ENCODE measurements at places on chromosomes 11 and 22. TPM values are rescaled to one million over a fixed set of nuclear protein-coding genes. Genes with fewer than 3 reads are reported as not detected.

DNA sequence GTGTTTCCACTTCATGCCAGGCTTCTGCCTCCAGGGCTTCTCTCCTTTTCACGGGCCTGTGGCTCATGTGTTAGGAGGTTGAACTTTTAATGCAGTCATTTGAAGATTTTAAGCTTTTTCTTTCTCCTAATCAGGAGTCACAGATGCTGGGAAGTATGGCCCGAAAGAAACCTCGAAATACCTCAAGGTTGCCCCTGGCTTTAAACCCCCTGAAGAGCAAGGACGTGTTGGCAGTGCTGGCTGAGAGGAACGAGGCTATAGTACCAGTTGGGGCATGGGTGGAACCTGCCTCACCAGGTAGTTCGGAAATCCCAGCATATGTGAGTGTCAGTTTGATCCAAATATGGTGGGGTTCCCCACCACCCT lies 571 bp downstream of the CCDC15 start:
- no peak overlapping the region for H3K27ac ChIP-seq
- no peaks in the 10 kb centered on the region for H3K27me3 ChIP-seq
- H3K36me3 ChIP-seq, result no peaks in the 10 kb centered on the region
- no peak for DNase-seq

- peak overlapping the region; percentile 95 for H3K4me3 ChIP-seq
- peaks cover 2% of the 10 kb centered on the region for H3K27me3 ChIP-seq
- peak overlapping the region; percentile 53 for H3K27ac ChIP-seq
These were observed 1.2 kb downstream of the DRAP1 start for GRCh38 chr11:65920372-65920802.

- H3K4me3 ChIP-seq, result no peak overlapping the region
- peaks cover 2% of the 10 kb centered on the region for H3K27me3 ChIP-seq
- DNase-seq, result no peak
- no peak overlapping the region for H3K27ac ChIP-seq
These were observed 130.8 kb downstream of the CEP164 start for GRCh38 chr11:117458275-117459122.

DNA sequence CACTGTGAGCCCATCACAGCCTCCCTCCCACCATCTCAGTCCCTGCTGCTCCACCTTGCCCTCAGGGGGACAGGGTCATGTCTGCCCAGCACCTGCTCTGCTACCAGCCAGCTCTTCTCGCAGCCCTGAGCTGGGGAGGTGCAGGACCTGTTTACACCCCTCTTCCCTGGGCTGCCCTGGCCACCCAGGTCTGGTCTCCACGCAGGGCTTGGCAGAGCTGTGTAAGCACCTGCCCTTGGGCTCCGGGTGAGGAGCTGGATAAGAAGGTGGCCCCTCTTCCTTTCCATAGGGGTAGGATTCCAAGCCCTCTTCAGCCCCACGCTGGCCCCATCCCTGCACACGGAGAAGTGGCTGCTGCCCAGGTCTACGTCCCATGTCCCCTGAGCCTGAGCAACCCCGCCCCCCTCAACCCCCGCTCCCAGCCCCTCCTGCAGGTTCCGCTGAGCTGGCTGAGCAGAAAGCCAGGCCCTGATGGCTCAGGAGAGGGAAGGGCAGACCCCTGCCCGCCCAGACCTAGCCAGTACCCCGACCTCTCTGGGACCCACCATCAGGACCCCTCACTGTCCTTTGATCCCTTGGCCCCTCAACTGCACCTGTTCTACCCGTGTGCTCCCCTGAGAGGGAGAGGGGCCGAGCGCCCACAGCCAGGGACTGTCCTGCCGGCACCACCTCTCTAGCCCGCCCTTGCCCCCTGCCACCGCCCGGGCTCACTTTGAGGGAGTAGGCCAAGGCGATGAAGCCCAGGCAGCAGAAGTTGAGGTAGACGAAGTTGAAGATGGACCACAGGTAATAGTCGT lies 3.2 kb downstream of the IFITM10 start:
- H3K4me1 ChIP-seq, result peaks cover 27% of the 10 kb centered on the region
- peaks cover 8% of the 10 kb centered on the region for H3K27me3 ChIP-seq
- H3K4me3 ChIP-seq, result peak overlapping the region; percentile 38
- H3K27ac ChIP-seq, result no peak overlapping the region
- no peak for DNase-seq

GRCh38 chr11:69286374-69287371 lies 7.3 kb upstream of the MYEOV start:
- no peaks in the 10 kb centered on the region for H3K36me3 ChIP-seq
- peaks cover 11% of the 10 kb centered on the region for H3K27me3 ChIP-seq
- H3K27ac ChIP-seq, result no peak overlapping the region
- no peaks in the 10 kb centered on the region for H3K4me1 ChIP-seq

DNA sequence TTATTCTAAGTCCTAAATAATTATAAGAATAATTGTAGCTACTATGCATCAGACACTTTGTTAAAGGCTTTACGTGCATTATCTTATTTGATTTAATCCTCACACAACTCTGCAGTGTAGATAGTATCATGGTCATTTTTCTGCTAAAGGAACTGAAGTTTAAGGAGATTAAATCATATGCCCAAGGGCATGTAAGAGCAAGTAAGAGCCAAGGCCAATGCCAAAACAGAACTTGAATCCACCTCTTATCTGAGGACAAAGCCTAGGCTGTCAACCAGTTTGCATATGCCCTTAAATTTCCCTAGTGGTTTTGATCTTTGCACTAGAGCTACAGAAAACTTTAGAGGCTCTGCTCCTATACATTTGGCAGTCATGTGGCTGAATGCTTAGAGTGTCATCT lies 65.6 kb upstream of the OR5AK2 start:
- H3K27me3 ChIP-seq, result peaks cover 3% of the 10 kb centered on the region
- no peak overlapping the region for H3K4me3 ChIP-seq
- no peak overlapping the region for H3K27ac ChIP-seq
- no peak for DNase-seq
- H3K36me3 ChIP-seq, result no peaks in the 10 kb centered on the region

- H3K4me3 ChIP-seq, result no peak overlapping the region
- DNase-seq, result no peak
- H3K27me3 ChIP-seq, result no peaks in the 10 kb centered on the region
- H3K27ac ChIP-seq, result peak overlapping the region; percentile 31
- H3K4me1 ChIP-seq, result peaks cover 59% of the 10 kb centered on the region
- peaks cover 26% of the 10 kb centered on the region for H3K36me3 ChIP-seq
These were observed 60.4 kb downstream of the KCNJ1 start for GRCh38 chr11:128806506-128807261.

DNA sequence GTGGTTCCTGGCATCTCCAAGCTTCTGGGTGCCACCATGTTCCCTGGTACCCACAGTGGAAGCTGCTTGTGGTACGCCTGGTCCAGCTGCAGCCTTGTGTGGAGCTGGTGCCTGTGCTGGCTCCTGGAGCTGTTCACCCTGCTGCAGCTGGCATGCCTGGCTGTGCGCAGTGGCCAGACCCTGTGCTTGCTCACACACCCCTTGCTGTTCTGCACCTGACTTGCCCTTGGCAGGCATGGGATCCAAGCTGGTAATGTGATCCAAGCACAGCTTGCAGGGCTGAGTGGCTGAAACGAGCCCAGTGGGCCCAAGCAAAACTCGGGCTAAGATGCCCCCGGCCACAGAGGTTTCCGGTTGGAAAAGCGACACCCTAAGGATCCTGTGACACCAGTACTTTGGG lies 104.7 kb upstream of the CLMP start:
- H3K4me3 ChIP-seq, result no peak overlapping the region
- H3K4me1 ChIP-seq, result peaks cover 25% of the 10 kb centered on the region
- no peaks in the 10 kb centered on the region for H3K27me3 ChIP-seq
- no peak overlapping the region for H3K27ac ChIP-seq
- no peaks in the 10 kb centered on the region for H3K36me3 ChIP-seq

GRCh38 chr11:93570759-93571413 lies 27.7 kb upstream of the SMCO4 start:
- H3K27me3 ChIP-seq, result no peaks in the 10 kb centered on the region
- H3K36me3 ChIP-seq, result no peaks in the 10 kb centered on the region
- no peak overlapping the region for H3K27ac ChIP-seq

DNA sequence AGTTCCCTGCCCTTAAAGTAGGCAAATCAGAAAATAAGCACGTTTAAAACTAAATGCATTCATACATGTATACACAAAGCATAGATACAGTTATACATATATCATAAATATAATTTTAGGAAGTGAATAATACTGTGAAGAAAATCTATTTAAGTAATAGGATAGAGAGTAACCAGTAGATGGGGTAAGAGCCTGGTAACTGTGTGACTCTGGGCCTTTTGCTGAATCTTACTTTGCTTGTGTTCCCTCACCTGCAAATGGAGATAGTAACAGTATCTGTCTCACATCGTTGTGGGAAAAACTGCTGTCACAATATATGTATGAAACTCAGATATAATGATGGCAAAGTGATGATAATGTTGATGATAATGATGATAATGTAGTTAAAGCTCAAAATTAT lies 29.9 kb downstream of the MS4A2 start:
- no peak for DNase-seq
- H3K27ac ChIP-seq, result no peak overlapping the region
- H3K27me3 ChIP-seq, result peaks cover under 1% of the 10 kb centered on the region
- H3K4me1 ChIP-seq, result no peaks in the 10 kb centered on the region

GRCh38 chr11:2520736-2521035 lies 75.9 kb downstream of the KCNQ1 start:
- H3K27me3 ChIP-seq, result peaks cover 6% of the 10 kb centered on the region
- H3K27ac ChIP-seq, result no peak overlapping the region
- DNase-seq, result no peak
- no peak overlapping the region for H3K4me3 ChIP-seq
- no peaks in the 10 kb centered on the region for H3K36me3 ChIP-seq

GRCh38 chr22:29998627-29999384 lies 81.5 kb upstream of the HORMAD2 start:
- H3K27ac ChIP-seq, result peak overlapping the region; percentile 35
- DNase-seq, result no peak
- H3K36me3 ChIP-seq, result peaks cover 5% of the 10 kb centered on the region
- no peak overlapping the region for H3K4me3 ChIP-seq

- H3K27ac ChIP-seq, result peak overlapping the region; percentile 98
- H3K36me3 ChIP-seq, result no peaks in the 10 kb centered on the region
- DNase-seq, result peak; percentile 77
- peak overlapping the region; percentile 70 for H3K4me3 ChIP-seq
- peaks cover 59% of the 10 kb centered on the region for H3K4me1 ChIP-seq
These were observed 35.6 kb downstream of the ETS1 start for GRCh38 chr11:128551611-128552335.

DNA sequence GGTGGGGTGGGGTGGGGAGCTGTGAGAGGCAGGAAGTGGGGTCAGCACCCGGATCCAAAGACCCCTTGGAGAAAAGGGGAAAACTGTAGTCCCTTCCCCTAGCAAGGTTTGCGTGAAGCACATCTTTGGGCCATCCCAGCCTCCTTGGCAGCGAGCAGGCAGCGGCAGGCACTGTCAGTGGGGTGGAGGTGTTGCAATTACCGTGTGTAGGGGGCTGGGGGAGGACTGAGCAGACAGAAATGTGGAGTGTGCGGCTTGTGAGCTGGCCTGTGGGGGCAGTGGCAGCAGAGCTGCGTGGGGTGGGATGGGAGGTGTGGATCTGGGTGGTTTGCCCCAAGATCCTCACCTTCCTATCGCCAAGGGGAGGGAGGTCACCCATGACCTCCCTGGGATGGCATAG lies 16.4 kb downstream of the DAGLA start:
- no peaks in the 10 kb centered on the region for H3K36me3 ChIP-seq
- peaks cover 20% of the 10 kb centered on the region for H3K4me1 ChIP-seq
- no peaks in the 10 kb centered on the region for H3K27me3 ChIP-seq
- no peak overlapping the region for H3K4me3 ChIP-seq
- peak; percentile 7 for DNase-seq
- H3K27ac ChIP-seq, result peak overlapping the region; percentile 81

GRCh38 chr11:1390569-1391164 lies 933 bp downstream of the BRSK2 start:
- H3K36me3 ChIP-seq, result no peaks in the 10 kb centered on the region
- H3K27ac ChIP-seq, result no peak overlapping the region
- H3K27me3 ChIP-seq, result peaks cover 9% of the 10 kb centered on the region
- H3K4me1 ChIP-seq, result no peaks in the 10 kb centered on the region

DNA sequence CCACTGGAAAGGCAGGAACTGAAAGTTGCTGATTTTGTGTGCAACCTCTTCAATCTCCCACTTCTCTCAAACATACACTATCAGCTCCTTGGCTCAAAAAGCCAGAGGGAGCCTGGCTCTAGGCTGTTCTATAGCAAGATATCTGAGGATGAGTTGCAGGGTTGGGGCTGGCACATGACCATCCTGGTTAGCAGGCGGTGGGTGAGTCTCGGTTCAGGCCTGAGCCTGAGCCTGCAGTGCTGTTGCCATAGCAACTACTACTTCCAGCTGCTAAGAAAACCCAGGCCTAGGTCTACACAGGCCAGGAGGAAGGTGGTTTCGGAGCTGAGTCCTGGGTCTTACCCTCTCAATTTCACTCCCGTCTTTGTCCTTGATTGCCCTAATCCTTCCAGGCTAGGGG lies 39.0 kb downstream of the CWC15 start:
- H3K27me3 ChIP-seq, result peaks cover 2% of the 10 kb centered on the region
- H3K27ac ChIP-seq, result no peak overlapping the region
- DNase-seq, result no peak
- no peaks in the 10 kb centered on the region for H3K36me3 ChIP-seq

DNA sequence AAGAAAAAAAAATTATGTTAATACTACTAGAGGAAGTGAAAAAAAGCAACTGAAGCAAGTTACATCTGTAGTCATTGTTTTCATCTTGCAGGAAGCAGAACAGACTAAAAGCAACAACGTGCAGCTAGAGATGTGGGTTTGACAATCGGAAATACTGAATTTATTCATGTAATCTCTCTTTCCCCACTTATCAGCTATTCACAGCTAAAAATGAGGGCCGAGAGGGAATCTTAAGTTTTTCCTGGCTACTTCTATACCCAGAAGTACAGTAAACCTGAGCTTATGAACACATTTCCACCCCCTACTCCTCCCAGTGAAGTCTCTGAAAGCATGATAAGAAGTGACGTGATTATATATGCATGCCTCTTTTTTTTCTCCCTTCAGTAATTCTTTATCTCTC lies 116.5 kb downstream of the SPON1 start:
- no peak overlapping the region for H3K27ac ChIP-seq
- H3K27me3 ChIP-seq, result no peaks in the 10 kb centered on the region
- H3K36me3 ChIP-seq, result no peaks in the 10 kb centered on the region
- no peak overlapping the region for H3K4me3 ChIP-seq

DNA sequence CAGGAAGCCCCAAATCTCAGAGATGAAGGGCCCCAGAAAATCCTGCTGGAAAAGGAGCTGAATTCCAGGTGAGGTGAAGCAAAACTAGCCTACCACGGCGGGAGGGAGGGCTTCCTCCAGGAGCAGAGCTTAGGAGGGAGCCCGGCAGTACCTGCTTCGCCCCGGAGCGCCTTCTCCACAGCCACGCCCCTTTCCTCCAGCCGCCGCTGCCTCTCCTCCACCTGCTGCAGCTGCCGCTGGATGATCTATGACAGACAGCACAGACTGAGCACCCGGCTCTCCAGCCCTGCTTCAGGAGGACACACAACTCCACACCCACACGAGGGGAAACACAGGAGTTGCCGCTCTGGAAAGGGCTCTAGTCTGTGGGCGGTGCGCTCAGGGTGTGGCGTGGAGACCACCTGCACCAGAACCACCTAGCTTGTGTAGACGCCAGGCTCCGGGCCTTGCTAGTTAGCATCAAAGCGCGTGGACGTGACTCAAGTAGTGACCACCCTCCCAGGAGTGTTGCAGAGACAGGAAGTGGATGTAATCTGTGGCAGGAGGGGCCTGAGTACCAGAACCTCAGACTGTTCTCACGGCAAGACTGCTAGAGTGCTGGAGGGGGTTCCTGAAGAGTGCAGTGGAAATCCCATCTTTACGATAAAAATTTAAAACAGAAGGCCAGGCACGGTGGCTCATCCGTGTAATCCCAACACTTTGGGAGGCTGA lies 34.6 kb upstream of the BID start:
- no peak overlapping the region for H3K4me3 ChIP-seq
- H3K27me3 ChIP-seq, result peaks cover 2% of the 10 kb centered on the region
- H3K4me1 ChIP-seq, result no peaks in the 10 kb centered on the region
- no peak for DNase-seq

Gene GSTT2B
- not detected for polyA plus RNA-seq

Gene CNGA4
- polyA plus RNA-seq, result not detected
